Vein endothelial cell (primary cell): ENCODE measurements at places on chromosomes 11 and 22. TPM values are rescaled to one million over a fixed set of nuclear protein-coding genes. Genes with fewer than 3 reads are reported as not detected.

Gene TTC28
- 29.1 and 39.7 TPM in 2 replicates for total RNA-seq

Gene SLC37A2
- total RNA-seq = 0.98 and 2.7 TPM in 2 replicates

Gene LIF
- total RNA-seq = 0.19 and 0.33 TPM in 2 replicates

Gene RNF121
- 52.7 and 66.3 TPM in 2 replicates for total RNA-seq

Gene ELMOD1
- total RNA-seq = 0.33 and 0.38 TPM in 2 replicates

Gene MICAL2
- 179 and 248 TPM in 2 replicates for total RNA-seq

Gene RIMBP3B
- total RNA-seq = not detected in 2 replicates

Gene ABTB2
- 0.65 and 0.76 TPM in 2 replicates for total RNA-seq

Gene OR51B2
- total RNA-seq = not detected in 2 replicates

Gene MFRP
- under 0.01 TPM in 2 replicates for total RNA-seq

Gene ATG16L2
- 10.8 and 14.0 TPM in 2 replicates for total RNA-seq

Gene NXPE2
- not detected in 2 replicates for total RNA-seq

Gene TXN2
- total RNA-seq = 23.1 and 28.4 TPM in 2 replicates

Gene IGLL1
- not detected in 2 replicates for total RNA-seq

Gene MMP1
- 562 and 4,071 TPM in 2 replicates for total RNA-seq

Gene DCHS1
- total RNA-seq = 58.5 and 108 TPM in 2 replicates

Gene ESAM
- total RNA-seq = 114 and 190 TPM in 2 replicates

Gene TRPM5
- not detected in 2 replicates for total RNA-seq

Gene ENTHD1
- total RNA-seq = not detected in 2 replicates

Gene C11orf87
- total RNA-seq = not detected in 2 replicates

Gene GNG3
- total RNA-seq = not detected in 2 replicates

Gene CHRDL2
- total RNA-seq = not detected in 2 replicates

Gene DNAJB13
- not detected in 2 replicates for total RNA-seq

Gene NTM
- total RNA-seq = under 0.01 and 0.29 TPM in 2 replicates

Gene WNT11
- not detected in 2 replicates for total RNA-seq

Gene OR6Q1
- not detected in 2 replicates for total RNA-seq

Gene INPPL1
- 67.0 and 80.4 TPM in 2 replicates for total RNA-seq

Gene SAA2
- total RNA-seq = not detected in 2 replicates

Gene NCF4
- total RNA-seq = not detected in 2 replicates

Gene P2RY2
- total RNA-seq = 3.3 and 5.7 TPM in 2 replicates

Gene CADM1
- total RNA-seq = 0.33 and 2.5 TPM in 2 replicates

Gene CASP1
- 9.6 and 14.4 TPM in 2 replicates for total RNA-seq

Gene IFITM1
- 0.33 and 0.57 TPM in 2 replicates for total RNA-seq

Gene PCF11
- 40.2 and 56.3 TPM in 2 replicates for total RNA-seq

Gene LDLRAD3
- 15.7 and 21.6 TPM in 2 replicates for total RNA-seq

Gene TIGD3
- 0.29 and 0.33 TPM in 2 replicates for total RNA-seq

Gene OR5P2
- total RNA-seq = 0.33 TPM in 1 of 2 replicates, not detected in the other

Gene SLCO2B1
- 0.57 and 0.65 TPM in 2 replicates for total RNA-seq

Gene LRRC10B
- not detected in 2 replicates for total RNA-seq
